Left kidney (tissue), 8 donors: ENCODE measurements at places on chromosomes 1 and 21. TPM values are rescaled to one million over a fixed set of nuclear protein-coding genes. Genes with fewer than 3 reads are reported as not detected.

DNA sequence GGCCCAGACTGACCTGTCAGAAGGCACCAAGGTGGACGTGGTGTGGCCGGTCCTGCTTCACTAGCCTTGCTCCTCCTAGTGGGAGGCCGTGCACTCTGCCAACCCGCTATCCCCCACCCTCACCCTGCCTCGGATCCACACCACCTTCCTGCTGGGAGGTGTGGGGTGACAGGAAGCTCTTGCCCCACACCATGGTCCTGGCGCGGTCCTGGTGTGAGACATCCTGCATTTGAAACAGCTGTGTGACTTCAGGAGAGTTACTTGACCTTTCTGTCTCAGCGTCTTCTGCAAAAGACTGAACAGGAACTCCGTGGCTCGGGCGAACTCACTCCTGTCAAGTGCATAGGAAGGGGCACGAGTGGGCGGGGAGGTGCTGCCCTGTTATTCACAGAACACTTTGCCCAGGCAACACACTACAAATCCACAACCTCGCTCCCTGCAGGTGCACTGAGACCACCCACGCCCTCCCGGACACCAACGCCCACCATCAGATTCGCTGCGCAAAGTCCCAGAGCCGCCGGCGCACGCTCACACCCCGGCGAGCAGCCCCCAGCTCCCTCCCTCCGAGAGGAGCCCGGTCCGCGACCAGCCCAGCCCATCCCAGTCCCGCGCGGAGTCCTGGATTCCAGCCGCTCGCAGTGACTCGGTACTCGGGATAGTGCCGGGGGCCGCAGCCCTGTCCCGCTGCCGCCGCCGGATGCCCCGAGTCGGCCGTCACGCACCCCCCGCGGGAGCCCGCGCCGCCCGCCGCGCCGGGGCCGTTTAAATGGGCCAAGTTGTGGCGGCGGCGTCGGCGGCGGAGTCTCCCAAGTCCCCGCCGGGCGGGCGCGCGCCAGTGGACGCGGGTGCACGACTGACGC lies at the start of gene SAMD11:
Gene SAMD11 (plus strand): TSS at position 793 of the 860 bp plus-strand sequence. CDS start 509 bp downstream, outside the sequence.
- peak; percentile 94 for DNase-seq

The KCNE2 gene
- 1.8 TPM for polyA plus RNA-seq

DNA sequence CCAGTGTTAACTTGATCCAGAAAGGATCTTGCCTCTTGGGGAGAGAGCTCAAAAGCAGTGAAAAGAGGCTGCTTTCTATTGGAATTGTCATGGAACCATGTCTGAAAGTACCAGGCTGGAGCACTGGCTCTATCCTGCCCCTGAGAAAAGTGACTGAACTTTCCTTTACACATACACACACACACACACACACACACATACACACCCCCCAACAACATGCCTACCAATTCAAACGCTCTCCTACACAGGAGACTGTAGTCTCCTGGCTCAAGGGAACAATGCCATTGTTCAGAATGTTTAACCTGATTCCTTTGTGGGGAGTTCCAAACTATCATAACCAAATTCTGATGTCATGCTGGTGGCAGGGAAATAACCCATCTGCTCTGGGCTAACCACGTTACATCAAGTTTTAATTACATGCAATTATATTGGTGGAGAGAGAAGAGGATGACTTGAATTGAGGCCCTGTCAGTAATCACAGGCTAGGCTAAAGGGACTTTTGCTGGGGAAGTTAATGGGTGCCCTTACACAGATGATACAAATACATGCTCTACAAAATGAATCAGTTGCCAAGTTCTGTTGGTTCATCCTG lies 52.3 kb upstream of the DUSP10 start:
- DNase-seq: no peak

The NUDT4B gene
- 1.8 TPM for polyA plus RNA-seq

- DNase-seq: no peak
Measured at GRCh38 chr1:226482975-226483700, 65.4 kb upstream of the STUM start.
